ENCODE measurements at places on chromosomes 3 and 15.

DNA sequence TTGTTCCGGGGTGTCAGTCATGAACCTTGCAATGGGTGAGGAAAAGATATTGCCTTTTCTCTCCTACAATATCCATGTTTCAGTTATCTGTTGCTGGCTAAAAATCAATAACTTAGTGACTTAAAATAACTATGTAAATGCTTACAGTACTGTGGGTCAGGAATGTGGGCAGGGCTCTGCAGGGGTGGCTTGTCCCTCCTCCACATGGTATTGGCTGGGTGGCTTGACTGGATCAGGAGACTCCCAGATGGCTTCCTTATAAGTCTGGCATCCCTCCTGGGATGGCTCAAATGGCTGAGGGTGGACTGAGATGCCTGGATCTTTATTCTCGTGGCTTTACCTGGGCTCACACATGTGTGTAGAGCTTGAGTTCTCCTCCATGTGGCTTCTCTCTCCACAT, 47.5 kb downstream of the GTPBP8 start:
- no peak for DNase-seq

- DNase-seq = no peak
These were observed 3.7 kb downstream of the SHQ1 start for GRCh38 chr3:72844436-72844993.

- DNase-seq = no peak
These were observed 286.6 kb downstream of the WDR72 start for GRCh38 chr15:53472883-53473282.

DNA sequence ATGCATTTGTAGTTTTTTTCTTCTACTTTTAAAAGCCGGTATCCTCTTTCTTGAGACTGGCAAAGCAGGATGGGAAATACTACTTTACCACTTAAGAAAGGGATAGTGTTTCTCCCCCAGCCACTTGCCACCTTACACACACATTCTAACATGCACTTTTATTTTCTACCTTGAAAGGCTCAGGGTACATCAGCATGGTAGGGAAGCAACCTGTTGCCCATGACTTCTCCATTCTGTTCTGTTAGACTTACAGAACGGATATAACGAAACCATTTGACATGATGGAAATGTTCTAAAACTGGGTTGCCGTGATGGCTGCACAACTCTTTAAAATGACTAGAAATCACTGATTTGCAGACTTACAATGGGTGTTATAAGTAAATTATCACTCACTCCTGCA, 405.5 kb downstream of the SHQ1 start:
- no peak for DNase-seq

DNA sequence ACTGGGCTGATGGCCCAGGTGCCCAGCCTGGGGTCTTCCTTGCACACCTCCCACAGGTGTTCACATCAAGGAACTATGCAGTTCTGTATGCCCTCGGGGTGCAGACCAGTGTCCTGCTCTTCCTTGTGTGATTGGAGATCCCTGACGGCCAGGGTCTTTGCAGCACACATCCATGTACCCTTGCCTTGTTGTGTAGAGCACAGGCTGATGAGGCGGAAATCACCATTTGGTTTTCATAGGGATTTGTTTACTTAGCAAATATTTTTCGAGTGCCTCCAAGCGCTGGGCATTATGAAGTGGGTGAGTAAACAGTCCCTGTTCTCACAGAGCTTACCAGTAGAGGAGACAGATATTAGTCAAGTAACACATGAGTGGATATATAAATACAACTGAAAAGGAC, 209.3 kb upstream of the UMPS start:
- peak; percentile 98 for DNase-seq

DNA sequence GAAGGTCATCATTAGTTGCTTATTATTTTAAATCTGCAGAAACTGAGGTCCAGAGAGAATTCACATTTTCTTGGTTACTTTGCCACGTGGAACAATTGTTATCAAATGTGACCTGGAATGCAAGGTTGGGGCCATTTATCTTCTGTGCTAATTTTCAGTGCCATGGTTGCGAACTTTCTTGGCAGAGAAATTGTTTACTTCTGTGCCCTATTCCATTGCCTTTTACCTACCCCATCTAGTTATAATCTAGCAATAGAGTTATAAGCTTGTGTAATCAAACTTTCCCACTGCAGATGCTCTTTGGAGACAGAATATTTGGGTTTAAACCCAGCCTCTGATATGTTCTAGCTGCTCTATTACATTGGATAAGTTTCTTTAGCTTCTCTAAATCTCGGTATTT, 242.9 kb downstream of the LPP start:
- no peak for DNase-seq

DNA sequence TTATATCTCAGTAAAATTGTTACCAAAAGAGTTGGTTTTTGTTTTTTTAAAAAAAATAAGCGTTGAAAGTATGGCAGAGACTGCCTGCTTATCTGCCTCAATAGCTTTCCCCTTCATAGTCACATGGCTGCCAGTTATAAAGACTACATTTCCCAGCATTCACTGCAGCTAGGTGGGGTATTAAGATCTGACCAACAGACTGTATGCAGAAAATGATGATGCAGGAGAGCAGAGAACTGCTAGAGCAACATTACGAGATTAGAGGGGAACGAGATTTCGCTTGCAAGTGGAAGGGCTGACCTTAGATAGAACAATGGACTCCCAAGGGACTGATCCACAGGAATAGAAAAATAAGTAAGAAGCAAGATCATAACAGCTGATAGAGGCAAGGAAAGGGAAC, 14.3 kb downstream of the RHOA start:
- DNase-seq = no peak

GRCh38 chr15:35383506-35383905, 162.5 kb downstream of the DPH6 start:
- DNase-seq = no peak

DNA sequence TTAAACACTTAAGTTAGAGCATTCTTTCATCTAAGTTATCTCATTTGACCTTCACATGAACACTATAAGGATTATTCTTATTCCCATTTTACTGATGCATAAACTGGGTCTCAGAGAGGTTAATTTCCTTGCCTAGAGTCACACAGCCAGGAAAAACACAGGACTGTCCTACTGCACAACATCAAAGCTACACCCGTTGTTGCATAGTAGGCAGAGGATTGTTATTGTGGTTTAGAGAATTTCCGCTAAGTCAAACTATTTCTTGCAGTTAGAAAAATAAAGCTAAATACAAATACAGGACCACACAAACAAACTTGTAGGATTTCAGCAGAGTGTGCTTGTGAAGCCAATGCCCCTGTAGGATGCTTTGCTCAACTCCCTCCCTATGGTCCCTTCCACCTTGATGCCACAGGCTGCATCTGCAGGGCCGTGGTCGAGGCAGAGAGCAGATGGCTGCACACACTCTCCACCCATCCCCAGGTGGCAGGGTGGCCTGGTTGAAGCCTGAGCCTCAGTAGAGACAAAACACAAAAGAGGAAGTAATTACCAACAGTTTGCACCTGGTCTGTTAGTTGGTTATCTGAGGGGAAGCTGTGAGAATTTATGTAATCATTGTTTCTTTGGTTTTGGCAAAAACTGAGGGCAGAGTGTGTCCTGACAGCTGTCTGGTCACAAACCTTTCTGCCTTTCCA, 41.1 kb upstream of the SKOR1 start:
- DNase-seq = no peak

DNA sequence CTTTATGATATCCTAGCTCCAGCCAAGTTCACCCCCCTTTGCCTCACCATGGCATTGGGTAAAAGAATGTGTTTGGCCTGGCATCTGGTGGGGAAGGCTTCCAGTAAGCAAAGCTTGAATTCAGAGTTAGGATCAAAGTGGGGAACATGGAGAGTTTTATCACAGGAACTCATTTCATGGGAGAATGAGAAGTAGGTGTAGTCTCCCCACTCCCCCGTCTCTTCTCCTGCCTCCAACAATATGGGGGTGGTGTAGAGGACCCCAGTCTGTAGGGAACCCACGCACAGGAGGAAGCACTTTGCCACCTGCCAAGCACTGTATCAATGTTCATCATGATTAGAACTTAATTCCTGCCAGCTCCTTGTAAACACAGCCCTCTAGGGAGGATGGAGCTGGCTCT, 200.5 kb downstream of the UACA start:
- DNase-seq = no peak

GRCh38 chr15:92845126-92845508, 55.0 kb upstream of the CHD2 start:
- peak; percentile 34 for DNase-seq

DNA sequence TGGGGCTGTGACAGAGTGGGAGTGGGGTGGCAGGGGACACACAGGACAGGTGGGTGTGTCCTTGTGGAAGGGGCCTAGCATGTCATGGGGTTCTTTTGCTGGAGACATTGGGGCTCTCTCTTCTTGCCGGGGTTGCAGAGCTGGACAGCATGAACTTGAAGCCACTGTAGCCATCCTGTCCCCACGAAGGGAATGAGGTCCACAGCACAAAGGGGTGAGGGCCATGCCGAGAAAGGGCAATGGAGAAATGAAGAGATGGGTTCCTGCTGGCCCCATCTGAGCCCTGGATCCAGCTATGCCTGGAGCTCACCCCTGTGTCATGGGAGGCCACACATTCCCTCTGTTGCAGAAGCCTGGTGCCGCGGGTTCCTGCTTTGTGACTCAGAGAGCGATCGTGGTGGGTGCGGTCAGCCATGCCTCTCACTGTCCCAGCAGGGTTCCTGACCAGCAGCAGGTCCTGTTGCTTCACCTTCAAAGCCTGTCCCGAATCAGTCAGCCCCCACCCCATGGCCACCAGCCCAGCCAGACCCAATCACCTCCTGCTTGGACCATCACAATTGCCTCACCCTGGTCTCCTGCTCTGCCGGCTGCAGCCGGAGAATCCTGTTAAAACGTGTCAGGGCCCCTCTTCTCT, 50.0 kb downstream of the DNAJB8 start:
- DNase-seq = no peak

GRCh38 chr3:87855616-87856015, 203.2 kb downstream of the CGGBP1 start:
- DNase-seq = no peak

DNA sequence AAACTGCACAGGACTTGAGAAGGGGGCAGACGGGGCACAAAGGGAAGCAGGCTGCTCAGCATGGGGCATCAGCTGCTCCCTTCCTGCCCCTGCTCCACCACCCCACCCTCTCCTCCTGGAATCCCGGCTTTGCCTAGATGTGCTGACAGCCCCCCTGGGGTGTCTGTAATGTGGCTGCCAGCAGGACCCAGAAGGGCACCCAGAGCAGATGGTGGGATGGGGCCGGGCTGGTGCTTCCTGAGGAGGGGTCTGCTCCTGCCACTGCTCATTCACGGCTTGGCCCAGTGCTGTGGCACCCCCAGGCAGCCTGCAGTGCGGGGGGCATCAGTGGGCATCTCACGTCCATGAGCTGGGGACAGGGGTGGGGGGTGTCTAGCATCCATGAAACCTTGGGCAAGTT, 10.2 kb downstream of the H1-8 start:
- DNase-seq = no peak
